ENCODE measurements at places on chromosomes 5 and 9.

DNA sequence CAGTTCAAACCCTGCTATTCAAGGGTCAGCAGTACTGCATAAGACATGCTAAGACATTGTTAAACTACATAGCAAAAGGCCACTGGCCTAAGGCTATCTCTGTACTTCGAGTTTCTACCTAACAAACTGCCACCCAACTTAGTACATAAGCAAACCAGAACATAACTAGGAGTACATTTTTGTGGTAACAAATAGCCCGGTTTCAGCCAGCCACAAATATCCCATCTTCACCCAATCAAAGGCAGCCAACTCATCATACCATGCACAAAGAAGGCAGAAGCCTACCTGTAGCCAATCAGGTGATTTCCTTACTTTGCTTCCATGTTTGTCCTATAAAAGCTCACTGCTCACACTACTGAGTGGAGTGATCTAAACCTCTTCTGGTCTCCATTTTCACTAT, 201.4 kb downstream of the SMARCA2 start:
- no peaks in the 10 kb centered on the region for H3K4me1 ChIP-seq
- H3K36me3 ChIP-seq: peaks cover 5% of the 10 kb centered on the region
- no peaks in the 10 kb centered on the region for H3K27me3 ChIP-seq
- H3K27ac ChIP-seq: no peak overlapping the region
- no peak overlapping the region for H3K4me3 ChIP-seq

- no peak for DNase-seq
- H3K4me1 ChIP-seq: no peaks in the 10 kb centered on the region
- H3K27me3 ChIP-seq: peaks cover 22% of the 10 kb centered on the region
These were observed 49.2 kb downstream of the ANXA1 start for GRCh38 chr9:73200694-73201452.

- H3K4me1 ChIP-seq: peaks cover 4% of the 10 kb centered on the region
- DNase-seq: no peak
- H3K4me3 ChIP-seq: no peak overlapping the region
- H3K36me3 ChIP-seq: no peaks in the 10 kb centered on the region
- no peak overlapping the region for H3K27ac ChIP-seq
- peaks cover 24% of the 10 kb centered on the region for H3K27me3 ChIP-seq
These were observed 7.1 kb downstream of the EIF4E1B start for GRCh38 chr5:176637556-176637955.

GRCh38 chr5:116898917-116899316, 324.3 kb upstream of the SEMA6A start:
- no peaks in the 10 kb centered on the region for H3K27me3 ChIP-seq
- no peak overlapping the region for H3K27ac ChIP-seq
- no peak for DNase-seq
- H3K4me1 ChIP-seq: no peaks in the 10 kb centered on the region
- H3K4me3 ChIP-seq: no peak overlapping the region

DNA sequence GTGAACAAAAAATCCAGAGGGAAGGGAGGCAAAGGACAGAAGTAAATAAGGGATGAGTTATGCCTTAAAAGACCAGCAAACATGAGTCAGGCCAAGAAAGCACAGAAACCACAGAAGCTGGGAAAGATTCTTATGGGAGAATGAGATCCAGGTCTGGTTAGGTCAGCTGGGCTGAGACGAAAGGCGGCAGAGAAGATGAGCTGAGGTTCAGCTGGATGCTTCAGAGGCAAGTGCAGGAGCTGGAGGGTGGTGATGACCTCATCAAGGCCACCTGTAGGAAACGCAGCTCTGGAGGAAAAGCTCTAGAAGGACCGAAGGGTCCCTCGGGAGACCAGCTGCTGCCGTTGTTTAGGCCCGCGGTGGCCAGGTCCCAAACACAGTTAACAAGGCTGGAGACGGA, 152.0 kb downstream of the MYO10 start:
- H3K27me3 ChIP-seq: no peaks in the 10 kb centered on the region
- no peaks in the 10 kb centered on the region for H3K4me1 ChIP-seq
- H3K36me3 ChIP-seq: no peaks in the 10 kb centered on the region
- no peak overlapping the region for H3K4me3 ChIP-seq
- no peak overlapping the region for H3K27ac ChIP-seq
- DNase-seq: no peak

DNA sequence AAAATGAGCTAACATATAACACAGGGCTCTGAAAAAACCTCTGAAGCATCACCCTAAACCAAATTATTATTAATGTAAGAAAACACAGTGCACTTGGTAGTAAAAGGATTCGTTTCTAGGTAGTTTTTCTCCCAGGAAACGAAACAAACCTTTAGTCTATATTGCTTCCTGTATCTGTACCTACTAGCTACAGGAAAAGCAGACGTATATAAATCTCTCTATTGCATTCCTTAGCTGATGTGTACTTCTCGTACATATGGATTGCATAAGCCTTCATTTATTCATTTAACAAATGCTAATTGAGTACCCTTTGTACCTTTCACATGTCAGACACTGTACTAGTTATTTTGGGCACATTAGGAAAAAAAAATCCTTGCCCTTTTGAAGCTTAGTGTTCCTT, 85.0 kb upstream of the RASA1 start:
- no peak overlapping the region for H3K27ac ChIP-seq
- H3K4me1 ChIP-seq: peaks cover 3% of the 10 kb centered on the region
- no peak overlapping the region for H3K4me3 ChIP-seq
- H3K27me3 ChIP-seq: no peaks in the 10 kb centered on the region
- no peak for DNase-seq

- no peak overlapping the region for H3K27ac ChIP-seq
- H3K27me3 ChIP-seq: peaks cover 16% of the 10 kb centered on the region
- DNase-seq: no peak
- H3K36me3 ChIP-seq: no peaks in the 10 kb centered on the region
- H3K4me3 ChIP-seq: no peak overlapping the region
These were observed 58.1 kb downstream of the ALDH7A1 start for GRCh38 chr5:126536874-126537273.

DNA sequence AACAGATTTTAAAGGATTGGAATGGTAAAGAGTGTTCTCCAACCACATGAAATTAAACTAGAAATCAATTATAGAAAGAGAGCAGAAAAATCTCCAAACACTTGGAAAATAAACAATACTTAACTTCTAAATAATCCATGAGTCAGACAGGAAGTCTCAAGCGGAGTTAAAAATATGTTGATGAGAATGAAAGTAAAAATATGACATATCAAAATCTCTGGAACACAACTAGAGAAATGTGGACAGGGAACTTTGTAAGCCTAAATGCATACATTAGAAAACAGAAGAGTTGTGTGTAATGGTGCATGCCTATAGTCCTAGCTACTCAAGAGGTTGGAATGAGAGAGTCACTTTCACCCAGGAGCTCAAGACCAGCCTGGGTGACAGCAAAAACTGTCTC, 47.9 kb upstream of the ZNF618 start:
- H3K27ac ChIP-seq: peak overlapping the region; percentile 1
- H3K4me1 ChIP-seq: peaks cover 7% of the 10 kb centered on the region
- no peak overlapping the region for H3K4me3 ChIP-seq
- H3K27me3 ChIP-seq: peaks cover 3% of the 10 kb centered on the region
- peaks cover 20% of the 10 kb centered on the region for H3K36me3 ChIP-seq
- no peak for DNase-seq

DNA sequence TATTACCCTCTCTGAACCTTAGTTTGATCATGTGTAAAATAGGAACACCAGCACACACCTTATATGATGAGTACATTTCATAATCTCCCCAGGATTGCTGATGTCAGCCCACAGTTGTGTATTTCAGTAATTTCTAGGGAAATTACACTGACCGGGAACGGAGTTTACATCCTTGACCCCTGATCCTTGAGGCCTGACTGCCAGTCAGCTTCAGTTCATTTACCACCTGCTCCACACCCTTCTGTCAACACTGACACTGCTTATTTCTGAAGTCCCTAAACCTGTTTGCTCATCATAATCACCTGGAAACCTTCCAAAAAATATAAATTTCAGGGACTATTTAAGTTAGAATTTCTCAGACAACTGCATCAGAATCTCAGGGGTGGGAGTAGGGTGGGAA, 55.3 kb downstream of the ZNF622 start:
- H3K27me3 ChIP-seq: peaks cover 12% of the 10 kb centered on the region
- H3K4me1 ChIP-seq: no peaks in the 10 kb centered on the region
- no peak for DNase-seq
- no peak overlapping the region for H3K4me3 ChIP-seq
- peaks cover 5% of the 10 kb centered on the region for H3K36me3 ChIP-seq

GRCh38 chr9:99868845-99869244, 37.6 kb upstream of the STX17 start:
- H3K4me3 ChIP-seq: peak overlapping the region; percentile 33
- H3K36me3 ChIP-seq: no peaks in the 10 kb centered on the region
- H3K4me1 ChIP-seq: peaks cover 13% of the 10 kb centered on the region
- no peak for DNase-seq
- no peaks in the 10 kb centered on the region for H3K27me3 ChIP-seq
- no peak overlapping the region for H3K27ac ChIP-seq

DNA sequence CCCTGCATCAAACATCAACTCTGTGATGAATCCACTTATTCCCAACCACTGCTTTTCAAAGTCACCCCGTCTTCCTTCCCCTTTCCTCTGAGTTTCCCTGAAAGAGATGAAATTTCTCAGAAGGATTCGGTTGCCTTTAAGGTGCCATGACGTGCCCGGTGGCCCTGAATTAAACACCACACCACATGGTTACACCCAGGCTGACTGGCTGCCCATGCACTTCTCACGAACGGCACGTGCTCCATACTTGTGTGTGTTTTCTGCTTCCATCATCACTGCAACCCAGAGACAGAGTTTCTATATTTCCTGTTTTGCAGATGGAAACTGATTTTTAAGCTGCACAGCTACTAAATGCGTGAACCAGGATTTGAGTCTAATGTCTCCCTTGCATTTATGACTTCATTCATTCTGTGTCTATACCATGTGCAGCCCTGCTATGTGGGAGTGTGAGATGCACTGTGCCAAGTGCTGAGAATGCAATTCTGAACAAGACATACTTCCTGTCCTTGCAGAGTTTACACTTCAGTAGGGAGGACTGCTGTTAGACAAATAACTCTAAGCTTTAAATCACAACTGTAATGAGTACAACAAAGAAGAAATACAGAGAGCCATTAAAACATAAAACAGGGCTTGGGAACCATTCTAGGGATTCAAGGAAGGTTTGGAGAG, 162.9 kb downstream of the NXNL2 start:
- DNase-seq: no peak
- no peaks in the 10 kb centered on the region for H3K36me3 ChIP-seq
- H3K4me3 ChIP-seq: no peak overlapping the region
- H3K4me1 ChIP-seq: no peaks in the 10 kb centered on the region
- H3K27me3 ChIP-seq: peaks cover 38% of the 10 kb centered on the region

GRCh38 chr5:149961957-149962409, 1.4 kb downstream of the SLC26A2 start:
- peaks cover 6% of the 10 kb centered on the region for H3K36me3 ChIP-seq
- no peak overlapping the region for H3K27ac ChIP-seq
- H3K4me3 ChIP-seq: peak overlapping the region; percentile 97
- peaks cover 34% of the 10 kb centered on the region for H3K4me1 ChIP-seq
- H3K27me3 ChIP-seq: no peaks in the 10 kb centered on the region

- no peak overlapping the region for H3K4me3 ChIP-seq
- H3K27ac ChIP-seq: no peak overlapping the region
- H3K4me1 ChIP-seq: no peaks in the 10 kb centered on the region
- H3K27me3 ChIP-seq: peaks cover 5% of the 10 kb centered on the region
These were observed 66.1 kb upstream of the SMC5 start for GRCh38 chr9:70192707-70193106.

- H3K36me3 ChIP-seq: no peaks in the 10 kb centered on the region
- peaks cover 7% of the 10 kb centered on the region for H3K4me1 ChIP-seq
- no peak overlapping the region for H3K27ac ChIP-seq
- no peak for DNase-seq
- no peaks in the 10 kb centered on the region for H3K27me3 ChIP-seq
- no peak overlapping the region for H3K4me3 ChIP-seq
These were observed 5.6 kb downstream of the TPRN start for GRCh38 chr9:137194909-137195308.

Data from natural killer cell treated with Interleukin-12 subunit alpha and Interleukin-12 subunit beta and Interleukin-15 and Interleukin-18, amount 100 ng/mL, for 72 hours (primary cell).